ENCODE measurements at places on chromosomes 7 and 10. TPM values are rescaled to one million over a fixed set of nuclear protein-coding genes. Genes with fewer than 3 reads are reported as not detected.

Gene GIMAP1
- polyA plus RNA-seq, result 1.1 TPM

Gene SLC13A1
- not detected for polyA plus RNA-seq

Gene VCL
- polyA plus RNA-seq, result 21.5 TPM

Gene CYP2C19
- not detected for polyA plus RNA-seq

Gene SYT15B
- 0.61 TPM for polyA plus RNA-seq

Gene ABCB4
- 0.75 TPM for polyA plus RNA-seq

Gene SLC39A12
- 12.8 TPM for polyA plus RNA-seq

Gene DPY19L1
- 7.0 TPM for polyA plus RNA-seq

Gene TEX36
- not detected for polyA plus RNA-seq

Gene POLL
- 23.2 TPM for polyA plus RNA-seq

Gene C10orf120
- polyA plus RNA-seq, result not detected

Gene DBF4
- polyA plus RNA-seq, result 9.2 TPM

Gene TAS2R39
- polyA plus RNA-seq, result not detected

Gene SGCE
- polyA plus RNA-seq, result 56.2 TPM

Gene AMPH
- polyA plus RNA-seq, result 71.5 TPM

Gene PODXL
- polyA plus RNA-seq, result 39.8 TPM

Gene DNA2
- 2.0 TPM for polyA plus RNA-seq

Gene ASAH2
- polyA plus RNA-seq, result 0.31 TPM

Gene FAM25C
- polyA plus RNA-seq, result not detected

Gene GALNT17
- 19.2 TPM for polyA plus RNA-seq

Gene NPC1L1
- not detected for polyA plus RNA-seq

Gene PHKG1
- 3.8 TPM for polyA plus RNA-seq

Gene SPAM1
- not detected for polyA plus RNA-seq

Gene EIF3A
- polyA plus RNA-seq, result 53.5 TPM

Gene EPHA1
- 0.42 TPM for polyA plus RNA-seq

Gene SPDYE1
- not detected for polyA plus RNA-seq

Gene SFR1
- polyA plus RNA-seq, result 5.0 TPM

Gene GIMAP5
- 8.7 TPM for polyA plus RNA-seq

Gene PRKCQ
- 5.1 TPM for polyA plus RNA-seq

Gene LRRC4
- 7.8 TPM for polyA plus RNA-seq

Gene IDI2
- not detected for polyA plus RNA-seq

Gene TMEM106B
- polyA plus RNA-seq, result 8.0 TPM

Gene TMEM72
- not detected for polyA plus RNA-seq

Gene FXYD4
- 3.4 TPM for polyA plus RNA-seq

Gene SPRN
- 9.2 TPM for polyA plus RNA-seq

Gene GPR26
- polyA plus RNA-seq, result 0.59 TPM

Gene C10orf67
- 0.27 TPM for polyA plus RNA-seq

Gene PDE6C
- not detected for polyA plus RNA-seq

Gene PIK3AP1
- 3.4 TPM for polyA plus RNA-seq

Gene PHYH
- 37.0 TPM for polyA plus RNA-seq

Gene TMEM168
- 6.5 TPM for polyA plus RNA-seq

Gene DPP6
- polyA plus RNA-seq, result 16.7 TPM

Gene AHCYL2
- polyA plus RNA-seq, result 21.2 TPM

Gene ANXA11
- polyA plus RNA-seq, result 165 TPM
